DND-41 (cell line): ENCODE measurements at places on chromosomes 2 and 18.
A peak's percentile ranks its signal among the peaks of the same experiment; 100 is the strongest.

- DNase-seq, result no peak
- H3K36me3 ChIP-seq, result no peaks in the 10 kb centered on the region
- H3K27me3 ChIP-seq, result no peaks in the 10 kb centered on the region
- H3K27ac ChIP-seq, result no peak overlapping the region
These were observed 653.0 kb downstream of the CNTNAP5 start for GRCh38 chr2:124678043-124678442.

GRCh38 chr2:8626572-8626971, 55.3 kb upstream of the ID2 start:
- DNase-seq, result no peak
- no peak overlapping the region for H3K4me3 ChIP-seq
- H3K27ac ChIP-seq, result no peak overlapping the region

GRCh38 chr18:37483984-37484819, 81.4 kb downstream of the CELF4 start:
- no peak for DNase-seq
- H3K36me3 ChIP-seq, result no peaks in the 10 kb centered on the region
- H3K4me1 ChIP-seq, result peaks cover 3% of the 10 kb centered on the region; the same call in 1 of the 2 replicates
- H3K27ac ChIP-seq, result no peak overlapping the region
- peaks cover 10% of the 10 kb centered on the region for H3K27me3 ChIP-seq

DNA sequence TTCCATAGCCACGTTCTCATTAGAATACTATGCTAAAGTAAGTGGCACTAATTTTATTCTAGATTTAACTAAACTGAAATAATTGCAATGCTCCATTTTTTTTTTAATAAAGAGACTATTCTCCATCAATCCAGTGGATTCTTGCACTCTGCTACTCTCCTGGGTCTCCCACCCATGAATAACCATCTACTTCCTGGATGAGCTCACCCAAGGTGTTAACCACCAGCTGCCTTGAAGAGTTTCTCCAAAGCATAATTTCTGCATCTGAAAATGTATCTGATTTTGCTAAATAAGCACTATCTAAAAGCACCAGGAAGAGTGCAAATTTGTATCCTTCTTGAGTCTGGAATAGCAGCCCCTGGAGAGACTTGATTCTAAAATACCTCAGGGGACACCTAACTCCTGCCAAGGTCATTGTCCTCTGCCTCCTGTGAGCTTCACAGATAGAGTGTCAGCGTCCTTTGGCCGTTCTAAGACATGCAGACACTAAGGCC, 41.6 kb upstream of the SH3BP4 start:
- no peak overlapping the region for H3K4me3 ChIP-seq
- no peaks in the 10 kb centered on the region for H3K36me3 ChIP-seq
- H3K27ac ChIP-seq, result no peak overlapping the region
- no peak for DNase-seq
- no peaks in the 10 kb centered on the region for H3K27me3 ChIP-seq

DNA sequence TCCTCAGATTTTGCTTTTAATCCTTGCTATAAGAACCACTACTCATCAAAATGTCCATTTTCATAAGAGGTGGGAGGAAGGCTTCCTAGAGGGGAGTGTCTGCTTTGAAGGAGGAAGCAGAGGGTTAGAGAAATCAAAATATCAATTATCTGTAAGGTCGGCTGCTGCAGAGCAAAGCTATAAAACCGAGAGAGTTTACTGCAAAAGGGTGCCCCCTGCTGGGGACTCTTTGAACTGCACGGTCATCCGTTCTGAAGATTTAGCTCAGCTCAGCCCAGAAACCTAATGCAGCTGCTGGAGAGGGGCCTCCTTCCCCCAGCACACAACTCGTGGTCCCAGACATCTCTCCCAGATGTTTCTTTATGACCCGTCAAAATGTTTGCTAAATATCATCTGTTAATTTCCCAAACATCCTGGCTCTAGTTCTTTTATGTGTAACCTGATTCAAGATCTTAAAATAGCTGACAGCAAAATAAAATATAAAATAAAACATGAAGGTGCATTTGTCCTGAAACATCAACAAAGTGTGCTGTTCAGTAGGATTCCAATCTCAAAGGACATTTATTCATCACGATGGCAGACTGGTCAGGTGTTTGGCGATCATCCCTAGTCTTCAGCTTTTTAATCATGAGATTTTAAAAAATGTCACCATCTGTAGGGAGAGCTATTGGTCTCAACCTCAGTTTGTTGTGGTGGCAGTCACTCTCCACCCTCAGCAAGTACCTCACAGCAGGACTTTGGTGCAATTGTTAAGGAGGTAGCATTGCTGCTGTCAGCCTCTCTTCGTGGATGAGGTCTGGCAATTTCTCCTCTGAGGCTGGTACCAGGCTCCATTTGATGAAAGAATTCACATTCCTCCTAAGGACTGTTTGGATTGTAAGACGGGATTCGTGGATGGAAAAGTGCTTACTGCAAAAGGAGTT, 185.9 kb downstream of the MTX2 start:
- peaks cover 15% of the 10 kb centered on the region for H3K4me1 ChIP-seq
- DNase-seq, result peak; percentile 84
- H3K4me3 ChIP-seq, result no peak overlapping the region
- no peaks in the 10 kb centered on the region for H3K36me3 ChIP-seq
- peak overlapping the region; percentile 13; the same call in 1 of the 2 replicates for H3K27ac ChIP-seq
- H3K27me3 ChIP-seq, result no peaks in the 10 kb centered on the region

DNA sequence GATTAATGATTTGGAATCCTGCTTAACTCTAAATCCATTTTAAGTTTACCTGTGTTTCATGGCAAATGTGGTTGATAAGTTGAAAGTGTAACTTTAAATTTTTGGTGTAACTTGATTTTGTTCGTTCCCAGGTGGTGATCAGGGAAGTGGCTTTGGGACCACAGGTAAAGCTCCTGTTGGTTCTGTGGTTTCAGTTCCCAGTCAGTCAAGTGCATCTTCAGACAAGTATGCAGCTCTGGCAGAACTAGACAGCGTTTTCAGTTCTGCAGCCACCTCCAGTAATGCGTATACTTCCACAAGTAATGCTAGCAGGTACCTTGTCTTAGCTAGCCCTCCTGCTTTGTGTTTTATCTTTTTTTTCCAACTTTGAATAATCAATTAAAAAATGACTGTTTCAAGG, 62.8 kb downstream of the AGFG1 start:
- no peaks in the 10 kb centered on the region for H3K27me3 ChIP-seq
- no peaks in the 10 kb centered on the region for H3K4me1 ChIP-seq
- H3K27ac ChIP-seq, result no peak overlapping the region
- H3K36me3 ChIP-seq, result peaks cover 80% of the 10 kb centered on the region
- no peak for DNase-seq
- H3K4me3 ChIP-seq, result no peak overlapping the region

DNA sequence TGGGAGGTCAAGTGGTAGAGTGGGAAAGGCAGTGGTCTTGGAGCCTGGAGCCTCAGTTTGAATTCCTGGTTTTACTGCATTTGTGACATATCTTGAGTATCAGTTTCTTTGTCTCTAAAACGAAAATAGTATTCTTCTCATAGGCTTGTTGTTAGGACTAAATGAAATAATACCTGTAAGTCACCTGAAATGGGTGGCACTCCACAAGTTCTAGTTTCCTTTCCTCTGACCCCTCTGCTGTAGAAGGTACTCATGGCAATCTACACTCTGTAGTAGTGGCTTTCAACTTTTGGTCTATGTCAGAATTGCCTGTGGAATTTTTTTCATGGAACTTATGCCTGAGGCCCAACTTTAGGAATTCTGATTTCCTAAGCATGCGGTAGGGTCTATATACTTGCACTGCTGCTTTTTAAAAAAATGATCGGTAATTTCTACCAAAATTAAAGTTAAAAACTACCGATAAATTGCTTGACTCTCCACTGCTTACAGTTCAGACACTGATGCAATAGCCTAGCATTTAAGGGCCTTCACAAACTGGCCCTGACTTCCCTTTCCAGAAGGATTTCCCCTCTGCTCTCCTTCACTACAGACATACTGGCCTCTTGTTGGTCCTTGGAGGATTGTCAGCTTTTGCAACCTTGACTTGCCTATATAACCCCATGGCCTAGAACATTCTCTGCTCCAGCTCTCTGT, 47.2 kb downstream of the PLEK start:
- no peak overlapping the region for H3K27ac ChIP-seq
- no peaks in the 10 kb centered on the region for H3K27me3 ChIP-seq
- DNase-seq, result no peak
- no peaks in the 10 kb centered on the region for H3K36me3 ChIP-seq
- no peaks in the 10 kb centered on the region for H3K4me1 ChIP-seq

DNA sequence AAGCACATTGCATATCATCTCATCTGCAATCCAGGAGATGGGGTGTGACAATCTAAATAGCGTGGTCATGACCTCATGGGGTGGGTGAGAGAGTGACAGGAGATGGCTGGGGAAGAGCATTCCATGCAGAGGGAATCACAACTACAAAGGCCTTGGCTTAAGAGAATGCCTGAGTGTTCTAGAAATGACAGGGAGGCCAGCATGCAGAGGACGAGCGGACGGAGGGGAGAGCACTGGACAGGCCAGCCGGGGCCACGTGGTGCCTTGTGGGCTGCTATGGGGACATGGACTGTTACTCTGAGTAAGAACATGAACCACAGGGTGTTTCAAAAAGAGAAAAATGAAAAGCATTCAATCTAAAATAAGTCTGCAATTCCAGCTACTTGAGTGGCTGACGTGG, 117.9 kb upstream of the ODC1 start:
- H3K27me3 ChIP-seq, result no peaks in the 10 kb centered on the region
- DNase-seq, result no peak
- H3K27ac ChIP-seq, result no peak overlapping the region
- no peak overlapping the region for H3K4me3 ChIP-seq

DNA sequence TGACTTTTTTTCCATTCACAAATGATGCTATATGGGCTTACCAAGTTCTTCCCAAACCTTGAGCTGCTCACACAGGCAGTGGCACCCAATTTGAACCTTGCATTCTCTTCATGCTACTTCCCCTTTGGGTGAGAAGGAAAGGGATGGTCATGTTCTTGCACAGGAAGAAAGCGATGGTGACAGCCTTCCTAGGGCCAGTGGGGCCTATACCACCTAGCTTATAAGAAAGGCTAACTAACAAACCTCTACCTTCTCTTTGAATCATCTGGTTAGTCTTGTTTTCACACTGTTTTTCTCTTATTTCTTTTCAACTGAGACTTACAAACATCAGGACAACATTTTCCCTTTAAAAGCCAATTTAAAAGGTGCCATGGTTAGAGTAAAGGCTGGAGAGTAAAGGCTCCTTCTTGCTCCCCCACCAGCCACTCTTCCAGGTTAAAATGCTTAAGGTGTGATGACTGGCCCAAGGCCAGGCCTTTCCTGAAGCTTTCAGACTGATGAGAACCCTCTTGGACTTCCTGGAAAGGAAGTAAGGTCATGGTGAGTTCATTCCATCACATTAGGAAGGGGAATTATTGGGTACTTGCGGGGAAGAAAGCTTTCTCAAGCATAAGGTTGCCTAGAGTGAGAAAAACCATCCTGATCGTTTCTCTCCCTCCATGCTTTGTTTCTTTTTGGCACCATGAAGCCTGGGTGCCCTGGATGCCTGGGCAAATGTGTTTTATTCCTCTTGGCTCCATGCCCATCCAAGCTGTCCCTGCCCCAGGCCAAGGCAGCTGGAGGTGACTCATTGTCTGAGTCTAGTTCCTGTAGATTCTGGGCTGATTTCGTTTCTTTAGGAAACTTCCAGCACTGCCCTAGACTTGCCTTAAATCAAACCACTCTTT, 41.4 kb upstream of the ITGB6 start:
- no peaks in the 10 kb centered on the region for H3K4me1 ChIP-seq
- no peak for DNase-seq
- H3K27ac ChIP-seq, result no peak overlapping the region

DNA sequence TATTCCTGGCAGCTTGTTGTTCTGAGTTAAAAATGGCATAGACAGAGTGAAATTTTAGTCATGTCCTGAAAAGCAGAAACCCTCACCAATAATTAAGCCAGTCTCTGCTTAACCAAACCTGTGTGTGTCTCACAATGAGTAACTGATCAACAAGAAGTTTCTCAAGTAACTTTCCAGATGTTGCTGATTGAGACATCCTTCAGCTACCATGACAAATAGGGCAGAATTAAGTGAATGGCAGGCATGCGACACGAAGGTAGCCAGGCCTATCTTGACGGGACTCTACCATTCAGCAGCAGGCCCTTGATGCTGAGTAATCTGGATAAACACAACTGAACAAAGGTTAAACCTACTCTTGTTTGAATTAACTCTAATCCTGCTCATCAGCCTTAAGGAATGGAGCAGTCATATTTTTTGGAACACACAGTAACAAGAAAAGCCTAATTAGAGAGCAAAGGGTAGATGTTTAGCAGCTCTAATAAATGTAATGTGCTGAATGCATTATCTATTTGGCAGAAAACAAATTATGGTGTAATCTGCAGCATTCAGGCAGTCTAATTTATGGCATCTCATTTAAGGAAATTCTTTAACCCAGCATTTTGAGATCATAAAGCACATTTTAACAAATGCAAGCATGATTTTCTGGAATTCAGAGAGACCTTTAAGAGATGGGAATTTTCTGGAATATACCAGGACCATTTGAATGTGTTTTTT, 159.5 kb upstream of the EPHA4 start:
- no peaks in the 10 kb centered on the region for H3K4me1 ChIP-seq
- DNase-seq, result no peak
- H3K4me3 ChIP-seq, result no peak overlapping the region
- H3K27ac ChIP-seq, result no peak overlapping the region
- H3K36me3 ChIP-seq, result no peaks in the 10 kb centered on the region

GRCh38 chr2:74895001-74895400, 61.1 kb downstream of the HK2 start:
- H3K27ac ChIP-seq, result no peak overlapping the region
- no peak overlapping the region for H3K4me3 ChIP-seq
- peaks cover 36% of the 10 kb centered on the region for H3K36me3 ChIP-seq
- H3K27me3 ChIP-seq, result no peaks in the 10 kb centered on the region
- DNase-seq, result no peak

- H3K27ac ChIP-seq, result no peak overlapping the region
- no peaks in the 10 kb centered on the region for H3K4me1 ChIP-seq
- H3K36me3 ChIP-seq, result no peaks in the 10 kb centered on the region
- no peaks in the 10 kb centered on the region for H3K27me3 ChIP-seq
These were observed 119.6 kb downstream of the SLC8A1 start for GRCh38 chr2:40332191-40332826.

DNA sequence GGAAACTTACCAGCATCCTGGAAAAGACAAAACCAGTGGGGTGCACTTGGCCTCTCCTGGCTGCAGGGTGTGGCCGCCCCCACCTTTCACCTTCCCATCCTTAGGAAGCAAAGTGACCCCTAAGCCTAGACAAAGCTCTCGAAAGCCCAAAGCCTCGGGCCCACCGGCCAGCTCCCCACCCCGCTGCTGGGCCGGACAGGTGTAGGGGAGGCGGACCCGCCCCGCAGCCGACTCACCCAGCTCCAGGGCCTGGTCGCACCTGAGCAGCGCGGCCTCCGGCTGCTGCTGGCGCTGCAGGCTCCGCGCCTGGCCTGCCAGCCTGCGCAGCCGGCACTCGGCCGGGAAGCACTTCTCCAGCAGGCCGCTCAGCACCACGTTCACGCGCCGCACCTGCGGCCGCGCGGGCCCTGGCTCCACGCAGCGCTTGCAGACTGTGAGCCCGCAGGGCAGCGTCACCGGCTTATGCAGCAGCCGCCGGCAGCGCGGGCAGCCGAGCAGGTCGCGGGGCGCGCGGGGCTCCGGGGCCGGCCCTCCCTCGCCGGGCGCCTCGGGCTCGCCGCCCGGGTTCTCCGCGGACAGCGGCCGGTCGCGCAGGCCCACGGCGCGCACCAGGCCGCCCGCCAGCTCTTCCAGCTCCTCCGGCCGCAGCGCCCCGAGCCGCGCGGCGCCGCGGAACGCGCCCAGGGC, 979 bp downstream of the LONRF2 start:
- H3K4me3 ChIP-seq, result no peak overlapping the region
- no peaks in the 10 kb centered on the region for H3K36me3 ChIP-seq
- H3K4me1 ChIP-seq, result no peaks in the 10 kb centered on the region
- no peak overlapping the region for H3K27ac ChIP-seq
- DNase-seq, result no peak
